Bladder microvascular endothelial cell (primary cell): ENCODE measurements at places on chromosomes 7 and 10. TPM values are rescaled to one million over a fixed set of nuclear protein-coding genes. Genes with fewer than 3 reads are reported as not detected.

ODAD2 gene
- total RNA-seq: 1.0 and 1.6 TPM in 2 replicates

FANK1 gene
- 1.3 and 2.3 TPM in 2 replicates for total RNA-seq

OPN4 gene
- total RNA-seq: not detected in 2 replicates

EN2 gene
- not detected in 2 replicates for total RNA-seq

ADAM22 gene
- total RNA-seq: 0.16 and 0.57 TPM in 2 replicates

ACBD5 gene
- total RNA-seq: 18.1 and 27.9 TPM in 2 replicates

FAM204A gene
- 22.8 and 33.2 TPM in 2 replicates for total RNA-seq

CHAT gene
- total RNA-seq: not detected in 2 replicates

SRGN gene
- total RNA-seq: 311 and 523 TPM in 2 replicates

PALD1 gene
- 105 and 132 TPM in 2 replicates for total RNA-seq

GAD2 gene
- not detected in 2 replicates for total RNA-seq

GPR146 gene
- 32.9 and 48.2 TPM in 2 replicates for total RNA-seq

HYAL4 gene
- total RNA-seq: 1.2 TPM in 1 of 2 replicates, not detected in the other

EGFR gene
- total RNA-seq: 0.97 and 1.5 TPM in 2 replicates

EVX1 gene
- total RNA-seq: not detected in 2 replicates

FAM25C gene
- not detected in 2 replicates for total RNA-seq

RARRES2 gene
- 0.19 TPM in 1 of 2 replicates, not detected in the other for total RNA-seq

NPC1L1 gene
- under 0.01 TPM in 1 of 2 replicates, not detected in the other for total RNA-seq

LBX1 gene
- total RNA-seq: not detected in 2 replicates

SPDYE1 gene
- total RNA-seq: not detected in 2 replicates
